CD4-positive, alpha-beta T cell treated with Interleukin-6 for 4 hours (primary cell): ENCODE measurements at places on chromosomes 1 and 21.
A peak's percentile ranks its signal among the peaks of the same experiment; 100 is the strongest.

DNA sequence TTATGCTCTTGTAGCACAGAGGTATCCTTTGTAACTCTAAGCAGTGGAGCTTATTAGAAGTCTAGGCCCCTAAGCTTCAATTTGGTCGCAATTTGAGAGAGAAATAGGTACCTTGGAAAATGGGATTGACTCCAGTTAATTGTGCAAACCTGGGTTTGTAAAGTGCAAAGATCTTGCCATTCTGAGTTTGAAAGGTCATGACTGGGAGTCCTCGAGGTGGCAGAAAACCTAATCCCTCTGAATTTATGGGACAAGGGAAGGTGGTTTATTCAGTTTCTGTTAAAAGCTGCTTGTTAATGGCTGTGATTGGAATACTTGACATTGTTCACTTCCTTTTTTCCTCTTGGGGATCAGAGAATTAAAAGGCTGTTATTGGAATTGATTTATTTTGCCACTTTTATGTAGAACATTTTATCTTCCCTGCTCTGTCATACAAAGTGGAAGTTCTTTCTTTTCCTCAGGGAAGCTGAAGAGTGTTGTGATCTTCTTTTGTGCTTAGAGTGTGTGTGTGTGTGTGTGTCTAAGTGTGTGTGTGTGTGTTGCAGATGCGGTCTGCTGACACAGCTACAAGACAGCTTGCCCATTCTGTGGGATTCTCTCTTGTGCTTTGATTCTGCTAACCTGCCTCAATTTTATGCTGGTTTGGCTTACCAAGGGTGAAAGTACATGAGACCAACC, 144.5 kb downstream of the SPATA46 start:
- no peak for DNase-seq

DNA sequence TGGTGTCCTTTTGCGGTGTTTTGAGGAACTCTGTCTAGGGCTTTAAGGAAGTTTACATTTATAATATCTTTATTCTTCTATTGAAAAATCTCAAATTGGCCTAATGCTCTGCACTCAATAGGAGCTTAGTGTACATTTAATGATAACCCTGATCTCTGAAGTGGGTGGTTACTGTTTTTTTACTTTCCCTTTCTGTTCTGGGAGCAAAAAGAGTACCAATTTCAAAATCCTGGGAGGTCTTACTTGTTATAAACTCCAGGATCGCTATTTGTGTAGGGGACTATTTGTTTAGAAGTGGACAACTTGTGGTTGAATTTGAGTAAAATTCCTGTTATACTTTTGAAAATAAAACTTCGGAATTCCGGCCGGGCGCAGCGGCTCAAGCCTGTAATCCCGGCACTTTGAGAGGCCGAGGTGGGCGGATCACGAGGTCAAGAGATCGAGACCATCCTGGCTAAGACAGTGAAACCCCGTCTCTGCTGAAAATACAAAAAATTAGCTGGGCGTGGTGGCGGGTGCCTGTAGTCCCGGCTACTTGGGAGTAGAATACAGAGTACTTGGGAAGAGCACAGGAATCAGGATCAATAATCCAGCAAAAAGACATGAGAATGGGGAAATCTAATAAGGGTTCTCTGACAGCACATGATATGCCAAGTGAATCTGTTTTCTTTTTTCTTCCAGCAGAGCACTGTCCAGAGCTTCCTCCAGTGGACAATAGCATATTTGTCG, 1.1 kb downstream of the C4BPB start:
- no peak for DNase-seq

DNA sequence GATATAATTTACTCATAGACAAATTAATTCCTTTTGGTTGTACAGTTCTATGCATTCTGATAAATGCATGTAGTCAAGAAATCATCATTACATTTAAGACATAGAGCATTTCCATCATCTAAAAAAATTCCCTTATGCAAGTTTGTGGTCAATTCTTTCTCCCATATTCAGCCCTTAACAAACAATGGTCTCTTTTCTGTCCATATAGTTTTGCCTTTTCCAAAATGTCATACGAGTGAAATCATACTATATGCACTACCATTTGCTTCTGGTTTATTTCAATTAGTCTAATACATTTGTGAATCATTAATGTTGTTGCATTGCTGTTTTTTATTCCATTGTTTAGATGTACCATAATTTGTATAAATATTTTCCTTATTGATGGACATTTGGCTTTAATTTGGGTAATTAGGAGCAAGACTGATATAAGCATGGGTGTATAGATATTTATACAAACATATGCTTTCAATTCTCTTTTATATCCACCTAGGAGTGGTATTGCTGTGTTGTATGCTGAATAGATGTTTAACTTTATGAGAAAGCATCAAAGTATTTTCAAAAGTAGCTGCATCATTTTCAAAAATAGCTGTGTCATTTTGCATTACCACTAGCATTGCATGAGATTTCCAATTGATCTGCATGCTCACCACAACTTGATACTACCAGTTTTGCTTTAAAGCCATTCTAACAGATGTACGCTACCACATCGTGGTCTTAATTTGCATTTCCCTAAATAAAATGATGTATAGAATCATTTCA, 397.0 kb upstream of the ADAMTS5 start:
- no peak for DNase-seq

GRCh38 chr1:3292868-3293562, 161.4 kb upstream of the ARHGEF16 start:
- no peak for DNase-seq

GRCh38 chr1:7108251-7108650, 323.0 kb downstream of the CAMTA1 start:
- DNase-seq: no peak

GRCh38 chr1:185790194-185790735, 56.1 kb downstream of the HMCN1 start:
- no peak for DNase-seq

DNA sequence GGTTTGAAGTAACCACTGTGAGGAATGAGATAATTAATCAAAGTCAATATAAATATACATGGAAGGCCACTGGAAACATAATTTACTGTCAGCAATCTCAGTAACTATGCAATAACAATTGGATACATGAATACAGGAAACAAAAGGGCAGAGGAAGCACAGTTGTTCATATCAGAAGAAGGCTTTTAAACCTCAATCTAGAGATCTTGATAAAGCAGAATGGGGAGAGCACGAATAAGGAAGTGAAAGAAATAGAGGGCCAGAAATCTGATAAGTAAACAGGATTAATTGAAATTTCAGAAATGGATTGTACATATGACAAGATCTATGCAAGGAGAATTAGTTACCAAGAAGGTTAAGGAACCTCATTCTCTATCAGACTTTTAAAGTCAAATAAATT, 93.0 kb downstream of the EVI5 start:
- no peak for DNase-seq

- DNase-seq: no peak
Measured at GRCh38 chr21:34335316-34335715, 28.5 kb upstream of the KCNE2 start.

- no peak for DNase-seq
Measured at GRCh38 chr1:173418107-173418985, 58.8 kb upstream of the PRDX6 start.

DNA sequence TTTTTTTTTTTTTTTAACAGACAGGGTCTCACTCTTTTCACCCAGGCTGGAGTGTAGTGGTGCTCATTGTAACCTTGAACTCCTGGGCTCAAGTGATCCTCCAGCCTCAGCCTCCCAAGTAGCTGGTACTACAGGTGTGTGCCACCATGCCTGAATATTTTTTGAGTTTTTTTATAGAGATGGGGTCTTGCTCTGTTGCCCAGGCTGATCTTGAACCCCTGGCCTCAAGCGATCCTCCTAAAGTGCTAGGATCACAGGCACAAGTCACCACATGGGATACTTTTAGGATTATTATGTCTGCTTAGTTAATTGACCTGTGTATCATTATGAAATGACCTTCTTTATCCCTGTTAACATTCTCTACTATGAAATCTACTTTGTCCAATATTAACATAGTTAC, 38.0 kb downstream of the RASSF5 start:
- no peak for DNase-seq

GRCh38 chr1:29417147-29417858, 181.0 kb downstream of the PTPRU start:
- DNase-seq: no peak

- no peak for DNase-seq
Measured at GRCh38 chr1:184199438-184200085, 148.0 kb downstream of the TSEN15 start.

- DNase-seq: peak; percentile 38
Measured at GRCh38 chr1:184222652-184223052, 164.2 kb upstream of the C1orf21 start.

DNA sequence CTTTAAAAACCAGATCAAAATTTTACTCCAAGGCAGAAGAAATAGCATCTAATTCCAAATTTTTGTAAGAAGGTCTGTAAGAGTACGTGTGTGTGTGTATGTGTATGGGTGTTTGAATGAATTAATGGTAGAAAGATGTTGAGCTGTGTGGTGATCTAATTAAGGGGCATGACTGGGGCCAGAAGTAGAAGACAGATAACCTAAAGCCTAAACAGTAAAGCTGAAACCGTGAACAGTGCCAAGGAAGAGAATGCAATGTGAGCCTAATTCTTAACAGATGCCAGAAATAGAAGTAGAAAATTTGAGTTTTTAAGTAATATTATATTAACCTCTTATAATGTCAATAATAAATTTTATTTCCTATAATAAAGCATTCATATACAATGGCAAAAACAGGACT, 38.2 kb downstream of the BRINP3 start:
- no peak for DNase-seq

- no peak for DNase-seq
Measured at GRCh38 chr21:34042735-34043134, 30.6 kb upstream of the MRPS6 start.

DNA sequence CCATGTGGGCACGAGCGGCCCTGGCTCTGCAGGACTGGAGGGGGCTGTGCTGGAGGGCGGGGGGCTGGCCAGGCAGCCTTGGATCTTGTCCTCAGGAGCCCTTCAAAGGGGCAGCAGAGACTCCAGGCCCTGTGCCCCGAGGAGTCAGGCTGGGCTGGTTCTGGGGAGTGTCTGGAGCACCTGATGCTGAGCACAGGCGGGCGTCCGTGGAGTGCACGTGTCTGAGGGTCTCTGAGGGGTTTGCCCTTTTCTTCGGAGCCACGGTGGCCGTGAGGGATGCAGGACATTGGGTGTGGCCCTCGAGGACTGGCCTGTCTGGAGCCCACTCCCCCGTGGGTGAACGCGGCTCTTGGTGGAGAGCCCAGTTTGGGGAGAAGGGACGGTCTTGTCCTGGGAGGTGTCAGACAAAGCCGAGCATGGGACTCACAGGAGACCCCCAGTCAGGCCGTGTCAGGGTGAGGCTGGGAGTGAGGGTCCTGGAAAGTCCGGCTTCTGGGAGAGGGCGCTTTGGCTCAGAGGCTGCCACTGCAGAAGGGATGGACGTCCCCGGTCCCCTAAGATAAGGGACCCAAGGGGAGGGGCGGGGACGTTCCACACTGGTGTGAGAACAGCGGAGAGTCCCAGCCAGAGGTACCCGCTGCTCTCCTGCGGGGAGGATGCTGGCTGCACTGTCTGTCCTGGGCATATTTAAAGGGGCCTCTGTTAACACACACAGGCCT, 60.8 kb downstream of the COL18A1 start:
- no peak for DNase-seq
